ENCODE measurements at places on chromosomes 12 and 14.

GRCh38 chr12:52526511-52526951 lies 6.3 kb upstream of the KRT5 start:
- DNase-seq, result peak; percentile 19

DNA sequence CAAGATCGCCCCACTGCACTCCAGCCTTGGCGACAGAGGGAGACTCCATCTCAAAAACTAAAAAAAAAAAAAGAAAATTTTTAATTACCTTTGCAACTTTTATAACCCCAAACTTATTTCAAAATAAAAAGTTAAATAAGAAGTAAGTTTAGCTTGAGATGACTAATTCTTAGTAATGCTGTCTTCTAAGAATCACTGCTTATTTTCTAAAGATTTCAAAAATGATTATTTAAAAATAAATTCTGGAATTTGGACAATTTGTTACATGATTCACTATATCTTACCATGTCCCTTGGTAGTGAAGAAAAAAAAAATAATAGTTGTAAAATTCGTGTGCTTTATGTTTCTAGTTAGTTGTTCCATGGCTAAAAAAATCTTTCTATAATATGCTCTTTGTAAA lies 11.6 kb upstream of the HECTD1 start:
- DNase-seq, result no peak

GRCh38 chr14:100109594-100109955 lies 44.4 kb downstream of the EVL start:
- no peak for DNase-seq

- no peak for DNase-seq
These were observed 25.4 kb upstream of the C14orf180 start for GRCh38 chr14:104554088-104554607.

DNA sequence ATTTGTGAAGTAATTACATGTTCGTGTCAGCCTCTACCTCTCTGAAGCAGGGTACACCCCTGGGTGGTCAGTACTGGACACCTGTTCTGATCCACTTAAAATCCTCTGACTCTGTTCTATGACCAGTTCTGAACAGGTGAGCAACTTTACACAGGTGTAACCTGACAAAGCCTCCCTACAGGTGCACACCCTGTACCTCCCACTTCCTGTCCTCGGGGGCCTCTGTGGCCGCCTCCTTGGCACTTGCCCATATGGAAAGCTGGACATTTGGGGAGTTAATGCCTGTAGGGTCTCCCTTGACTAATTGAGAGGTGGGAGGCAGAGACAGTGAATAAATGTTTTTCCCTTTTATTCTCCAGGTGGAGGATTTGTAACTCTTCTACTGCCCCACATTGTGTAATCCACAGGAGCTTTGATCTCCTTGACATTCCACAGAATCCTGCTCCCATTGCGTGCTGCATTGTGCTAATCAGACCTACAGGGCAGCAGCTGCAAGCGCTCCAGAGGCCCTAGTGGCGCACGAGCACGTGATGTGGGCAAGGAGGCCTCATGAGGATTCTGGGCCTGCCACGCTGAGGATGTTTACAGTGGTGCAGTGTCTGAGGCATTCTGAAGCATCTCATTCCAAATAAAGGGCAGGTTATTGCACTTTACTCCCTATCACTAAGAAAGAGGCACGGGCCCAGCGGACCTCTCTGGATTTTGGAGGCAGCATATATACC lies 45.8 kb upstream of the BATF start:
- DNase-seq, result no peak

GRCh38 chr12:127189992-127190391 lies 1077.0 kb upstream of the TMEM132C start:
- no peak for DNase-seq
